Kidney epithelial cell (primary cell): ENCODE measurements at places on chromosomes 11 and 22.

DNA sequence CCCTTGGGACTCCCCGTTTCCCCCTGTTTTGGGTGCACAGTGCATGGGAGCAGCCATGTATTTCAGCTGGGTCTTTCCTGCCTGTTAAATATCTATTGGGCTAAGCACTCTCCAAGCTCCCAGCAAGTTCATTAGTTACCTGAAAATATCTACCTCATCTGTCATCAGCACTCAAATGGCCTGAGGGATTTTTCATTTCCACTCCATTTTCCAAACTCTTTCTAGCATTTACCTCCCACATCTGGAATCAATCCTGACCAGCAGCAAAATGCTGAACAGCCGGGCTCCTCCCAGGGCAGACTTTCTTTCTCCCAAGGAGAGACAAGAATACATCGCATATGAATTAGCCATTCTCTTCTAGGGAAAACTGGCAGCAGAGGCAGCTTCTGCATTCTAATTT is 273.5 kb upstream of the MPPED2 start:
- DNase-seq: no peak

DNA sequence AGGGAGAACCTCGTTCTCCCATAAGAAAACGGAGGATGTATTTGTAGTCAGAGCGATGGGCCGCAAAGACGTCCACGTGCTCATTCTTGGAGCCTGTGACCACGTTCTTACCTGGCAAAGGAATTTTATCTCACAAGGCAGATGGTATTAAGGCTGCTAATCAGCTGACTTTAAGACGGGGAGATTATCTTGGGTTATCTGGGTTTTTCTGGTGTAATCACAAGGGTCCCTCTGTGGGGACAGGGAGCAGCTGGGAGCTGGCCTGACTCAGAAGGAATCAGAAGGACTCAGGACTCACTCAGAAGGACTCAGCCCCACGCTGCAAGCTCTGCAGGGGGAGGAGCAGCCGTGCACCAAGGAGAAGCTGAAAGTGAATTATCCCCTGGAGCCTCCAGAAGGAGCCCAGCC is 7.5 kb upstream of the SIGIRR start:
- DNase-seq: no peak

- no peak for DNase-seq
These were observed 2.1 kb downstream of the VSIG2 start for GRCh38 chr11:124749912-124750311.

DNA sequence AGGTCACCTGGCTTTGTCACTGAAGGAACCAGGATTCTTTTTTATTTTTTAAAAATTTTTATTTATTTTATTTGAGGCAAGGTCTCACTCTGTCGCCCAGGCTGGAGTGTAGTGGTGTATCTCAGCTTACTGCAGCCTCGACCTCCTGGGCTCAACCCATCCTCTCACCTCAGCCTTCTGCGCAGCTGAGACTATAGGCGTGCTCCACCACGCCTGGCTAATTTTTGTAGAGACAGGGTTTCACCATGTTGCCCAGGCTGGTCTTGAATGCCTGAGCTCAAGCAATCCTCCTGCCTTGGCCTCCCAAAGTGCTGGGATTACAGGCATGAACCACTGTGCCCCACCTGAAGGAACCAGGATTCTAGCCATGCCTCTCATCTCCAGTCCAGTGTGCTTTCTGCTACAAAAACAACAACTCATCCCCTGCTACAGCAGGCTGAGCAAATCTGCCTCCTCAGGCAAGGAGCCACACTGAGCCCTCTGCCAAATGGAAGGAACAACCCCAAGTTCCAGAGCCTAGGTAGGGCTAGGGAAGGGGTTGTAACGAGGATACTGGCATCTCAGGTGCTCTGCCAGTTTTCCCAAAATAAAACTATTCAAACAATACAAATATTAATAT is 2.6 kb upstream of the PEX26 start:
- DNase-seq: no peak
